GM12864 (cell line): ENCODE measurements at places on chromosomes 5 and 9.

GRCh38 chr5:111415053-111415452 lies 97.3 kb downstream of the STARD4 start:
- DNase-seq = no peak

DNA sequence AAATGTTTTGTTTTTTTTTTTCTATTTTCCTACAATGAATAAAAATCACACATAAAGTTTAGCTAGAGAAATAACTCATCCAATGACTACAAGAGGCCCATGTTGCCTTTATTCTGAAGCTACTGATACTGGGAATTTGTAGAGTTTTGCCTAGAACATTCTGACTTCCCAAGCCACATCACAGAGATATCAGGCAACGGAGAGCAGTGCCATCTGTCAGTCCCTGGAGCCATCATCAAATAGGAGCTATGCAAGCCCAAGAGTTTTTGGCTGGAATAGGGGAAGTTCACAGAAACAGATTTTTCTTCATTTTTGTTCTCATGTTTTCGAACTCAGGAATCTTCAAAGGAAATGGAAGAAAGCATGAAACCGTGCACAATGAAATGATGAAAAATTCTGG lies 896.6 kb downstream of the TLE1 start:
- DNase-seq = no peak

DNA sequence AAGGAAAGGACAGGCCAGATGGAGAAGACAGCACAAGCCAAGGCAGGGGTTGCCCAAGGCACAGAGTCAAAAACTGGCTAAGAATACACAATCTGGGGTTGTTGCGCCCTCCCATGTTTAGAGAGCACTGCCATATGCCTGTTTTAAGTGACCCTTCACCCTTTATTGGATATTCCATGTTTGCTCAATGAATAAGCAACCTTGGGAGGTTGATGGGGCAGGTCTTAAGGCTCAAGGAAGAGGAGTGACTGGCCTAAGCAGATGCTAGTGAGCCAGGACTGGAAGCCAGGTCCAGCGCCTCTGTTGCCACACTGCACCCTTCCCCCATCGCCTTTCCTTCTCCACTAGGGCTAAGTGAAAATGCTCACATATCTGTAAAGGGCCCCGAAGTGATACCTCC lies 6.7 kb downstream of the TXN start:
- no peak for DNase-seq

DNA sequence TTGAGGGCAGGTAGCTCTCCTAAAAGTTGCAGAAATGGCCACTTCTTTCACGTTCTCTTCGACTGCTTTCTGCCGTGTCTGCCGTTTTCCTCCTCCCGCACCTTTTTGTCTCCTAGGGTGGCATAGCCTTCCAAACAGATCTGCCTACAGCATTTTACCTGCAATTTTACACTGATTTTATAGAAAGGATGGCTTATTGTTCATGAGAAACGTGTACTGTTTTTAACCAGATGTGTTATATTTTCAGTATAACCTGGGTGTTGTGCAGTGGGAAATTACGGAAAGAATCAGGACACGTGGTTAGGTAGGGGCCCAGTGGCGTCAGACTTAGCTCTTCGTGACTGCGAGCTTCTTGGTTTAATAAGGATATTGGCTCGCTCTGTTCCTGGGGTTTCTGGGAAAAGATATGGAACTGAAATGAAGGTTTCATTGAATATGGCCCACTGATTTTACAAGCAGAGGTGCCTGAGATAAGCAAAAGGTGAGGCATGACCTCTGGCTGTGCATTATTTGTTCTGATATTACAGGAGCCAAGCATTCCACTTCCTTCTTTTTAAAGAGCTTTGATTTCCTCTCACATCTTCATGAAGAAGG lies 43.7 kb upstream of the PRSS3 start:
- DNase-seq = no peak

- DNase-seq = no peak
Measured at GRCh38 chr5:135708481-135709207, 125.8 kb upstream of the SLC25A48 start.

DNA sequence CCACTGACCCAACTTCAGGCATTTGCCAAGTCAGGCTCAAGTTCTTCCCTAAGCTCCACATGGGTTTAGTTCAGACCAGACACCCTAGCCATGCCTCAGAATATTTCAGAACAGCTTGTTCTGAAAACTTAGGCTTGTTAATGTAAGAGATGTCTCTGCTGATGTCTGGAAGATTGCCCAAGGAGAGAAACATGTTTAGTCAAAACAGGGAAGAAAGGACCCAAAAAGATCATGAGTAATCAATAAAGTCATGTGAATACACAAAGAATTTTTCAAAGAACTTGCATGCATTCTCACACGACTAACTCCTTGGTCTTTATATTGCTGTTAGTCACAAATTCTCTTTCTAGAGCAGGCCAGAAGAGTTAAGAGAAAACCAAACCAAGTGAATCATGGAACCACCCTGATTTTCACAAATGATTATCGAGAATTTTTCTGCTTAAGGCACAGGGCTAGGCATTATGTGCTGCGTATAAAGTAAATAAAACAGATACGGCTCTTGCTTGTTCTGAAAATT lies 158.1 kb upstream of the HMHB1 start:
- DNase-seq = no peak

- DNase-seq = peak; percentile 55
Measured at GRCh38 chr5:9363026-9363425, 182.8 kb downstream of the SEMA5A start.

GRCh38 chr9:87491523-87491922 lies 6.1 kb upstream of the DAPK1 start:
- no peak for DNase-seq

DNA sequence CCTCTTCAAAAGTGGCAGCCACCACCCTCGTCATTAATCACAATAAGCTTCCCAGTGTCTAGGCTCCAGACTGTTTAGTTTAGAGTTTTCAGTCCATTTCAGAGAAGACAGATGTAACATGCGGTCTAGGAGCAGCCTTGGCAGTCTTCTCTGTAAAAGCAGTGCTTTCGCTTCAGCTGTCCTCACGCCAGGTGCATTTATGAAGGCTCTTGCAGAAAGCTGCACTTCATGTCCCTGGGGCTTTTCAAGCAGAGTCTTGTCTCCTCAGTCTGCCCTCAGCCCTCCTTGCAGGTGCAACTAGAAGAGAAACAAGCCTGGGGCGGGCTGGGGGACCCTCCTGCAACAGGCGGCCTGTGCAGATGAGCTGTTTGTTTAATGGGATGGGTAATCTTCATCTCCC lies 281.9 kb downstream of the DRD1 start:
- DNase-seq = no peak

DNA sequence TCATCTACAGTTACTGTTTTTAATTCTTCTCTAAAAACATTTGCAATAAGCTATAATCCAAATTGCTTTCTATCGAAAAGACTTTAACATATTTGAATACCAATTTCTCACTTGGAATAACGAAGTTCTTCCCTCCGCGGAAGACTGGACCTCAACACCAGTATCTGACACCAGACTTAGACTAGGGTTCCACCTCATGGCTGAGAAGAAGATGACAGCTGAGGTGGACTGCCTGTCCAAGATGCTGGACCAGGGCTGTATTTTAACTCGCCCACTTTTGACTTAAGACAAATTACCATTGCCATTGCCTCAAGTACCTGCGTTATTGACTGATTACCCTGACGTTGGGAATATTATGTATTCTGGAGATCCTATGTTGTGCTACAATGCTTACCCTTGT lies 34.1 kb downstream of the ZMAT2 start:
- DNase-seq = no peak

DNA sequence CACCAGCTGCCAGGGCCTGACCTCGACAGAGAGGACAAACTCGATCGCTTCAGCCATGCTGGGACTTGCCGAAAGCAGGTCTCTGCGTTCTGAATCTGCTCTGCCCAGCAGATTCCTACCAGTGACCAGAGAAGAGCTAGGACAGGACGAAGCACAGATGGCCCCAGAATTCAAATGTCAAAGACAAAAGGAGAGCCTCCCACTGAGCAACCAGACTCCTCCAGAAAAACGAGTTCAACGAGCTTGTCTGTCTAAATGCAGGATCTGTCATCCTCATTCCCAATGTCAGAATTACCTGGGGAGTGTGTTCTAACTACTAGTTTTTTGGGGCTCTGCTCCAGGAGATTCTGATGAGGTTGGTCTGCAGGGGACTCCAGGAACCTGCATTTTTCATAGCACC lies 13.4 kb downstream of the AK8 start:
- DNase-seq = no peak

GRCh38 chr5:93192087-93192486 lies 388.9 kb downstream of the NR2F1-AS1 start:
- no peak for DNase-seq

DNA sequence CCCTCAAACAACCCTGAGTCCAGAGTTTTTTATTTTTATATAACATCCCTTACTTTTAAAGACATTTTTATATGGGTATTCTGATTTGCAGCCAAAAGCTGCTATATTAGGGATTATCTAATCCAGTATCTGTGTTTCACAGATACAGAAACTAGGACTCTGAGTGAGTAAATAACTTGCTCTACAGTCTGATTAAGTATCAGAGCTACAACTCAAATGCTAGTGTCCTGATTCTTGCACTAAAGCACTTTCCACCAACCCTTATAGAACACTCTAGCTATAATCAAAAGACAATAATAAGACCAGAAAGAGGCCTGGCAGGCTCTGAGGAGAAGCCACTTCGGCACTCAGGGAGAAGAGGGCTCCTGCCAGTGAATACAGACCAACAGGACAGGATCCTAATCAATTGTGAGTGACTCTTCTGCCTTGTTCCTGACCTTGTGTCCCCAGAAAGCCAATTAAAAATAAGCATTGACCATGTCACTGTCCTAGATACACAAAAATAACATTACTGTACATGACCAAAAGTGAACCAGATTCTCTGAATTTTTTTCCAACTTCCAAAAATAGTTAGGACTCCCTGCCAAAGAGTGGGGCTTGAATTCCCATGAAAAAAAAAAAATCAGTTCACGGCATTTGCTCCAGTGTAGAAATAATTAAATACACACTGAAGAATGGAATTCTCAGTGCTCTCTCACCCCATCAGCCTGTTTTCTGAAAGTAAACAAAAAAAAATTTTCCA lies 63.6 kb upstream of the MAP3K1 start:
- DNase-seq = no peak

- DNase-seq = no peak
Measured at GRCh38 chr9:37964740-37965081, 60.8 kb upstream of the SLC25A51 start.

- no peak for DNase-seq
Measured at GRCh38 chr5:163586531-163586956, 81.1 kb downstream of the MAT2B start.

- no peak for DNase-seq
Measured at GRCh38 chr9:8760000-8760767, 960.6 kb upstream of the DMAC1 start.

DNA sequence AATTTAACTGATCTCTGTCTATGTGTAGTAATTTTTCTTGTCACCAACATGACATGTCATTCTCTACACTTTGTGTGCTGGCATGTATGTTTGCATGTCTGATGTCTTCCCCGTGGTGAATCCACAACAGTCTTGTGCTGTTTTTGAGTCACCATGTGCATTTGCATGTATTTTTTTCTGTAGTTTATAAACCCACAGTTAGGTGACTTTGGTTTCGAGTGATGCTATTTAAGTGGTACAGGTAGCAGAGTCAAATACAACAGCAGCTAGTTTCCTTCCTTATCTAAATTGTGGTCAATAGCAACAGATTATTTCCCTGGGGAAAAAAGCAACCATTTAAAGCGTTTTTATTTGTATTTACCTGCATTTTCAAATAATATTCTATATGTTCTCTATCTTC lies 89.9 kb upstream of the FSD1L start:
- peak; percentile 78 for DNase-seq
